PC-3 (cell line): ENCODE measurements at places on chromosomes 13 and 19. TPM values are rescaled to one million over a fixed set of nuclear protein-coding genes. Genes with fewer than 3 reads are reported as not detected.

GRCh38 chr13:70424428-70424827 is 316.2 kb upstream of the KLHL1 start:
- DNase-seq: no peak

GRCh38 chr19:31356587-31357314 is 7.5 kb upstream of the TSHZ3 start:
- DNase-seq: no peak

Gene FFAR1
- not detected in 2 replicates for total RNA-seq

- no peak for DNase-seq
Observed at GRCh38 chr13:36480726-36481427, 48.6 kb downstream of the CCNA1 start.

Gene PEG3
- total RNA-seq: 1.6 and 2.6 TPM in 2 replicates

Gene SLC8A2
- 0.33 TPM in 1 of 2 replicates, not detected in the other for total RNA-seq

Gene C19orf85
- not detected in 2 replicates for total RNA-seq

DNA sequence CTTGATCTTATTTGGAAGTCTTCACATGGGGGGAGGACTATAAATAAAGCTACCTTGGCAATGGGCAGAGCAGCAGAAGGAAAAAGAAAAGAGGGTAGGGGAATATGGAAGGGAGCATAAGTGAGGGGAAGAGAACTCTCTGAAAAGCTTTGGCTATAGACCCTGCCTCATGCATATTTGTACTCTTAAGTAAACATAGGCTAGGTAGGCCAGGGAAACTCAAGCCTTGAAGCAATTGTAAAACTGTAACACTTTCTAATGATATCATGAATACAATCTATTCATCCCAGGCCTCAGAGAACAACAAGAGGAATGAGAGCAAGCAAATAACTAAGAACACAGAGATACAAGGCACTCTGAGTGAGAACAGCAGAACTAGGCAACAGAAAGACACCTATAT is 20.4 kb downstream of the MYCBP2 start:
- DNase-seq: no peak

DNA sequence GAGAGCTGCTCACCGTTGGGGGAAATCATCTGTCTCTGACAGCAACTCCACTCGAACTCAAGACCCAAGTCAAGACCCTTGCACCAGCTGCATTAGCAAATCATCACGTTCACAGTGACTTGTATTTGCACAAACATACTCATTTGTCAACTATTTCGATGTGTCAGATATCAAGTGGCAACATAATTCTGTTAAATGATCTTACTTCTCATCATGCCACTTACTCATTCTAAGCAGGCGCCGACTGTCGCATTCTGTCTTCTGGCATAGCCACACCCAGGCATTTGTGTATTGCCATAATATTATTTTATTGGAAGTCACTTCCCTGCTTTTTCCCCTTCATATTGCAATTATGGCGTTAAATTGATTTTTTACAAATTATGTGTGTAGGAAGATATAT is 23.0 kb upstream of the ATP1A3 start:
- DNase-seq: peak; percentile 54

DNA sequence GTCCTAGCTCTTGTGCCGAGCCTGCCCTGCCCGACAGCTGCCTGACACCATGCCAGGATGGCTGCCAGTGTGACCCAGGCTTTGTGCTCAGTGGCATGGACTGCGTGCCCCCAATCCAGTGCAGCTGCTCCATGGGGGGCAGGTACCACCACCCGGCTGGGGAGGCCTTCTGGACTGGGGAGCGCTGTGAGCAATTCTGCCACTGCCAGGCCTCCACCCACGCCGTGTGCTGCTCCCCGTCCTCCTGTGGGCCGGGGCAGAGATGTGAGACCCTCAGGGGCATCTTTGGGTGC is 9.4 kb upstream of the FXYD3 start:
- DNase-seq: no peak

Gene ANKLE1
- total RNA-seq: 2.2 and 3.1 TPM in 2 replicates

- DNase-seq: no peak
Observed at GRCh38 chr19:58332697-58333096, 5.9 kb downstream of the ZSCAN22 start.

Gene CC2D1A
- 67.7 and 102 TPM in 2 replicates for total RNA-seq

DNA sequence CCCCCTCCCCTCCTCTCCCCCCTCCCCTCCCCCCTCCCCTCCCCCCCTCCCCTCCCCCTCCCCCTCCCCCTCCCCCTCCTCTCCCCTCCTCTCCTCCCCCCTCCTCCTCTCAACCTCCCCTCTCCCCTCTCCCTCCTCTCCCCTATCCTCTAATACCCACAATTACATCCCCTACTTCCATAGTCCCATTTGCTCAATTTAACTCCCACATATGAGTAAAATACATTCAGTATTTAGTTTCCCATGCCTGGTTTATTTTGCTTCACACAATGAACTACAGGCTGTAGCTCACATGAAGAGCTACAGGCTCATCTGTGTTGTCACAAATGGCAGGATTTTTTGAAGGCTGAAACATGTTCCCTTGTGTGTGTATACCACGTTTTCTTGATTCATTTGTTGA is 6.9 kb downstream of the NLRP5 start:
- DNase-seq: no peak

- DNase-seq: peak; percentile 50
Observed at GRCh38 chr13:35698911-35699576, 222.6 kb upstream of the MAB21L1 start.

DNA sequence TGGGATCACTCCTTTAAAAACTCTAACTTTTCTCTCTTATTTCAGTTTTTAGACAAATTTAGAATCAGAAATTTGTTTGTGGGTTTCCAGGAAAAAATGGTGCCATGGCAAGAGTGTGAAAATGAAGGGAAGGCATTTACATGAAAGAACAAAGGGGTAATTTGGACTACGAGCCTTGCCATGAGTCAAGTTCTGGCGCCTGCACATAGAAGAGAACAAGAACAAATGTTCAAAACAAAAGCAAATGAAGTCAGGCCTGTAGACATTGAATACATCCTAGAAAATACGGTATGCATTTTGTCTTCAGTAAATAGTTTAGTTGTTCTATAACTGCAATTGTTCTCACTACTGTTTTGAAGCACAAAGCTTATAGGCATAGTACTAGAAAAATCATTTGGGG is 1390.5 kb downstream of the EFNB2 start:
- no peak for DNase-seq
